Activated CD8-positive, alpha-beta memory T cell treated with anti-CD3 and anti-CD28 coated beads for 1 hour (primary cell): ENCODE measurements at places on chromosomes 3 and 15.
A peak's percentile ranks its signal among the peaks of the same experiment; 100 is the strongest.

DNA sequence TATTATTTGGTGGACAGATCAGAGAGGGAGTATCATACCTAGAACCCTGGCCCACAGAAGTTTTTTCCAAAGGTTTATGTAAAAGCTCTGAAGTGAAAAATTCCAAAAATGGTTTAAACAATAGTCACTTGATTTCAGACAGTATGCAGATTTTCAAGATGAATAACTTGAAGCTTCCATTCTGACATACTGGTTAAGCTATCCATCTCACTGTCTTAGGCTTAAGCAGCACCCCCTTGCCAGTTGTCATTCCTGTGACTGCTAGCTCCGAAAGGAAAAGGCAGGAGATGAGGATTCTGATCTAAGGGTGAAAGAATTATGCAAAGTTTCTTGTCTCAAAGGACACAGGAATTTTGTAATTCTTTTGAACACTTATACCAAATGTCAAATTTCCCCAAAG is 337.5 kb upstream of the THBS1 start:
- no peak for DNase-seq

GRCh38 chr3:32440611-32441350 is 49.1 kb downstream of the CMTM7 start:
- DNase-seq = no peak

- DNase-seq = no peak
Measured at GRCh38 chr3:111998636-111999483, at the start of gene TAGLN3. Gene TAGLN3, plus strand, starts transcription at chr3:111998922. Its CDS starts 501 bp downstream, at chr3:111999423.

DNA sequence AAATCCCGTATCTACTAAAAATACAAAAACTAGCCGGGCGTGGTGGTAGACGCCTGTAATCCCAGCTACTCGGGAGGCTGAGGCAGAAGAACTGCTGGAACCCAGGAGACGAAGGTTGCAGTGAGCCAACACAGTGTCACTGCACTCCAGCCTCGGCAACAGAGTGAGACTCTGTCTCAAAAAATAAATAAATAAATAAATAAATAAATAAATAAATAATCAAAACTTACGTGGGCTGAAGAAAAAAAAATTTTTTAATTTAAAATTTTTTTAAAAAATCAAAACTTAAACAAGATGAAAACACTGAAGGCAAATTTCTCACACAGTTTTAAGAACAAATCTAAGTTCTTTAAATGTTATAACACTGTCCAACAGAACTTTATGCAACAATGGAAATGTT is 14.4 kb downstream of the MSL2 start:
- DNase-seq = no peak

DNA sequence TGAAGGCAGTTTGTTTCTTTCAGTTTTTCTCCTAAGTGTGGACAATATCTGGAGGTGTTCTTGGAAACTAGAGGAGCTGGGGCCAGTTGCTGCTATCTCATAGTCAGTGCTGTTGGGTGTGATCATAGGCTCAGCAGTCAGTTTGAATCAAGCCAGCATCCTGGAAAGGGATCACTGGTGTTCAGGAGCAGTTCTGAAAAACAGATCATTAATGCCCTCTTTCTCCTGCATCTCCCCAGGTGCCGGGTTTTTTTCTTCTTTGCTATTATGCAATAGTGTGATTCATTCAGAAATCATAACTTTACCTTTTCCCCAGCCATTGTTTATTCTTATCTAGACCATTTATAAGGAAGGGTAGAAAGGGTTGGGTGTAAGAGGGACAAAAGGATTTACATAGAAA is 24.0 kb downstream of the LNP1 start:
- no peak for DNase-seq

- peak; percentile 72 for DNase-seq
Measured at GRCh38 chr3:170180908-170181885, at the start of gene PHC3. Gene PHC3, minus strand, starts transcription at chr3:170181733. Its CDS starts 18 bp downstream, at chr3:170181715.

- no peak for DNase-seq
Measured at GRCh38 chr3:54065586-54065985, 56.8 kb upstream of the CACNA2D3 start.

DNA sequence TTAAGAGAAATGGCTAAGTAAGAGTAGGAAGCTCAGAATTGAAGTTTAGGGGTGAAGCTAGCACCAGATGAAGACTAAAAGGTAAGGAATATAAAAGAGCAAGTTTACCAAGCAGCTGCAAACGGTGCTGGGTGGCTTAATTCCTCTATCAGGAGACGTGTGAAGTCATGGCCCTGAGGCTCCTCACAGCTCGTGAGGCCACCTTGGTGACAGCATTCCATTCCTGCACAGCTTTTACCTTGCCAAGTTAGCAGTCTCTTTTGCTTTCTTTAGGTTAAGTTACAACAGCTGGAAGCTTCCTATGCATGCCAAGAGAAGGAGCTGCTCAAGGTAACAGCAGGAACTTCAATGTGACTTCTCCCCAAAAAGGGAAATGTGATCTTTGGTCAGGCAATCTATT is 6.4 kb downstream of the TMCO5A start:
- no peak for DNase-seq

GRCh38 chr15:57337868-57338411 is 38.4 kb upstream of the CGNL1 start:
- DNase-seq = no peak

DNA sequence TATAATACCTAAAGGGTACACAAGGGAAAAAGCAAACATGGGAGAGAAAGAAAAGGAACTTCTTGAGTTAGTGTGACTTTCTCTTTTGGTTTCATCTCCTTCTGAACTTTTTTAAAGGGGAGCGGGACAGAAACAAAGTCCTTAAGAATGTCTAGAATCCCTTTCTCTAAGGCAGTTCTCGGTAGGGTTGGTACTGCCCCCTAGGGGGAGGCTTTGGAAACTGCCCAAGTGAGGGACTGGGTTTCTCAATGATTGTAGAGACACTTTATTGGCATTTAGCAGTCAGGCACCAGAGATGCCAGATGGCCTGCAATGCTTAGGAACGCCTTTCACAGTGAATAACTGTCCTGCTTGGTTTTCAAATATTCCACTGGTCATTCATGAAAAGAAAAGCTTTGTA is 172.7 kb downstream of the WDR72 start:
- DNase-seq = no peak

DNA sequence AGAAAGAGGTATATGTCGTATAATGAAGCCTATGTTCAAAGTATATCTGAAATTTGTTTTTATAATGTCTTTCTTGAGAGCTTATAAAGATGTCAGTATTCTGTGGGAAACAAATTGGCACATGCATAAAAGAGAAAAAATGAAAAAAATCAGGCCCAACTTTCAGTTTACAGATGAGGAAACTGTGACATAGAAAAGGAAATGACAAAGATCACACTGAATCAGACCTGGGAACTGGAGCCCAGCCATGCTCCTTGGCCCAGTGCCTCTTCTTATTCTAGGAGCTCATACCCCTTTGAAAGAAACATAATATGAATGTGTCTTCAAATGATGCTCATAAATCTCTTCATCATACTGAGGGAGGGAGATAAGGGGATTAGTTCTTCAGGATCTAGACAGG is 48.4 kb downstream of the TMEM44 start:
- no peak for DNase-seq

- DNase-seq = no peak
Measured at GRCh38 chr3:181913254-181913653, 201.5 kb downstream of the SOX2 start.

DNA sequence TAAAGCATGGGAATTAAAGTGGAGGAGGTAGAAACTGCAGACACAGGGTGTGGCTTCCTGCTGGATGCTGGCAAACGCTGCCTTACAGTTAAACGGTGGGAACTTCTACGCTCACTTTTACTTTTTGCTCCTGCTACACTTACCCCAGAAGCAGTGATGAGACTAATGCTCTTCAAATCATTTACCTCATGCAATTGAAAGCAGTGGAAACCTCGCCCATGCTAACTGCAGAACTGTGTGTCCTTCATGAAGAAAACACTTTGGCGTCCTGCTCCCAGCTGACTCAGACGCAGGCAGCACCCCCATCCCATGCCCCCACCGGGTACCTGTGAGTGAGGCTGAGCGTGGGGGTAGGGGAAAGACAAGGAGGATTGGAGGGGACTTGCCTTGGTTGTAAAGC is 31.8 kb downstream of the UPK1B start:
- no peak for DNase-seq
